ENCODE measurements at places on chromosomes 13 and 19.
A peak's percentile ranks its signal among the peaks of the same experiment; 100 is the strongest.

DNA sequence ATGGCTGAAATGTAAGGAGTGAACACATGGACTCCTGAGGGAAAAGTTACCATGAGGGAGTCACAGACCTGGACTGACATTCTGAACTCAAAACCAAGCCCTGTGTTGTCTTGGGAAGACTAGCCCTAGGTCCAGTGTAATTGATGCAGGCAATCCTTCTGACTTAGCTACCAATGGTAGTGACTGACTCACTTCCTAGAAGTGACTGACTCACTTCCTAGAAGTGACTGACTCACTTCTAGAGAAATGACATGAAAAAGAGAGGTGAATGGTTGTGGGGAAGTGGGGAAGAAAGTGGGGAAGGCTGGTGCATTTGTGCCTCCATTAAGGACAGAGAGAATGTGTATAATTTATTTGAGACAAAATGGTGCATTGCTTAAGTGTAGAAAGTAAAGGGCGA lies 49.9 kb downstream of the EDNRB start:
- no peak for DNase-seq

- DNase-seq, result no peak
These were observed 16.2 kb downstream of the PLPP2 start for GRCh38 chr19:275000-275399.

DNA sequence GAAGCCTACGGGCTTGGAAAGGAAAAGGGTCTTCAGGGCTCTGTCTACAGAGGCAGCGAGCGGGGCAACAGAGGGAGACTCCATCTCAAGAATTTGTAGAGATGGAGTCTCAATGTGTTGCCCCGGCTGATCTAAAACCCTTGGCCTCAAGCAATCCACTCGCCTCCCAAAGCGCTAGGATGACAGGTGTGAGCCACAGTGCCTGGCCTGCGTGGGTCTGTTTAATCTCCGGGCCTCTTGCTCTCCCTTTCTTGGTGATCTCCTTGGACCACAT lies 8.1 kb downstream of the RPS9 start:
- peak; percentile 22 for DNase-seq

DNA sequence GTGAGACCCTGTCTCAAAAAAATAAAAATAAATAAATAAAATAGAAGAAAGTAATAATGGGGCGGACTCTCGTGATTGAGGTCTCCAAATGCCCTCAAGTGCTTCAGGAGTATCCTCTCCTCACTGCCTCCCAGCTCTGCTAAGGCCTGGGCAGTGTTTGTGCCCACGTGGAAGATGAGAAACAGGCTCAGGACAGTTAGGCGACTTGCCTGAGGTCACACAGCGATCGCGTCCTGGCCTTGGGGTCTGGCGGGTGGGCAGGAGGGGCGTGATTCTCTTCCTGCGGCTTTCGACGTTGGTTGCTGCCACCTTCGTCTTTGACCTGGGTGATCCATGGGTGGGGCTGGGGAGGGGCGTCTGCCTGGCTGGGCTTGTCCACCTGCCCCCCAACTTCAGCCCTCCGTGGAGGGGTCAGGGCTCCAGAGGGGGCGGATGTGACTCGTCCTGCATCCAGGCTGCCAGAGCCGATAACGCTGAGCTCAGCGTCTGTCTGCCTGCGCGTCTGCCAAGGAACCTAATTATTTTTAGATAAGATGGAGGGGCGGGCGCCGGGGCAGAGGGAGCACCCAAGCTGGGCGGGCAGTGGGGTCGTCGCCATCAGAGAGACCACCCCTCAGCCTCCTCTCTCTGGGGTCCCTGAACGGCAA lies 56.9 kb downstream of the NFIC start:
- peak; percentile 37 for DNase-seq

DNA sequence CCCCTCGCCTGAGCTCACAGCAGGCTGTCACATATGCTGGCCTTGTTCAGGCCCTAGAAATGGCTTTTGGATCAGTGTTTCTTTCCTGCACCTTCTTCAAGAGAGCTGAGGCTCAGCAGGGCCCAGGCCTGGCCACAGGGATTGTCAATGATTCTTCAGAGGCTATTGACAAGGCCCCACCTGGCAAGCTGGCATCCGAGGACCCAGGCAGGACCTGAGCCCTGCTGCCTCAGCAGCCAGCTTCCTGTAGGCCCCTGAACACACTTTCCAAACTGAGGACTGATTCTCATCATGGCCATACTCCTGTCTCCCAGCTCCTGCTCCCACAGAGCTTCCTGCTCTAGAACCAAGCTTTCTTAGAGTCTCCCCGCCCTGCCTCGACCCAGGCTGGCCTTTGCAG lies 136.8 kb downstream of the UQCRFS1 start:
- DNase-seq, result no peak

DNA sequence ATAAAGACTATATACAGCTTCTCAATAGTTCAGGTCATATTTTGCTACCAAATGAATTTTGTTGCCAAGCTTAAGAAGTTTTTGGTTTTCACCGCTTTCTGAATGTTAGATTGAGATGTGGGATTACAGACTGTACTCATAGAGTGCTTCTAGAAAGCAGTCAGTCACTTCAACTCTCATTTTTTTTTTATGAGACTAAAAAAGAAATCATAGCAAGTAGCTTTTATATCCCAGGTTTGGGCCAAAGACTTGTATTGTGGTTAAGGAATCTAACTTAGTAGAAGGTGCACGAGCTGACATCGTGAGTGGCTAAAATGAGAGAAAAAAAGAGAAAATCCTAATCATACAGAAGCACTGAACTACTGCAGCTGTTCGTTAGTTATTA lies 2.2 kb upstream of the USPL1 start:
- DNase-seq, result peak; percentile 28

DNA sequence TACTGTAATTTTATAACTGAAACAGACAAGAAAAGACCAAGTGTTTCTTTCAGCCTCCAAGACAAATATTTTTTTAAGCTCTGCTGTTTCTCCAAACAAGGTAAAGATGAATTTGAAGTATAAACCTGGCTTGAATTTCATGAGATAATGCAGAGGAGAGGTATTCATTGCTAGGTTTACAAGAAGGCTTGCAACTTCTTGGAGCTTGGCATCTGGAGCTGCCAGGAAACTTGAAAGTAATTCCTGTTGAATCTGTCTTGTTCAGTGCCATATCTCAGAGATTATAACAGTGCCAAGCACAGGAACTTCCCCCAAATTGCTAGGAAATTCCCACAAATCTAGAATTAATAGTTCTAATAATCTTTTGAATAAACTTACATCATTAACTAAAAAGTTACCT lies 70.9 kb downstream of the CDK8 start:
- peak; percentile 10 for DNase-seq

DNA sequence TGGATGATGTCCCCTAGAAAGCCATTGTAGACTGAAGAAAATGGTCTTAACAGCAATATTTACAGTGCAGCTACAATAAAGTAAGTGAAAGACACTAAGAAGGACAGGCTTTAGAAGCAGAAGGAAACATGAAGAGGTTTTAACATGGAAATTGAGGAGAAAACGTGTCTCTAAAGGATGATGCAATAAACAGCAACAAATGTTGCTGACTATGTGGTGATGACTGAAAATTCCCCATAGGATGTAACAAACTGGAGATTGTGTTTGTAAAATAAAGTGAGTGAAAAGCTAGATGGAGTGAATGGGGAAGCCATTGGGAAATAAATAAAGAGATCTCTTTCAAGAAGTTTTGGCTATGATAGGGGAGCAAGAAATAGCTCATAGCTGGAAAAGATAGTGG lies 186.7 kb upstream of the IPO5 start:
- peak; percentile 10 for DNase-seq

DNA sequence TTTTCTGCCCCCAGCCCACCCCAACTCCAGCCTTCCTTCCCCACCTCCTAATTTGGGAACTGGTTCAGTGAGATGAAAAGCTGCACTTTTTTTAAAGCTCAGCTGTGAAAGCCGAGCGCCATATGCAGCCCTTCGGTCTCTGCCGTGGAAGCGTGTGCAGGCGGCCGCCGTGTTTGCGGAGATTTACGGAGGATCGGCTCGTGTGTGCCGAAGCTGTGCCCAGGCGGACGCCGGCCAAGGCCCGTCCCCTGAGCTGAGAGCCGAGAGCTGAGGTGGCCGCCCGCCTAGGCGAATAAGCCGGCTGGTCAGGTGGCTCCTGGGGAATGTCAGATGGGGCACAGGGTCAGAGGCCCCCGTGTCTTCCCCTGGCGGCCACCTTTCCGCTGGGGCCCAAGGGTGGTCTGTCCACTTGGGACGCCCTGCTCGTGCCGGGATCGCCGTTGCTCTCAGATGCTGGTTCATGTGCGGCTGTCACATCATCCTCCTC lies 78.7 kb downstream of the ZNF536 start:
- DNase-seq, result no peak

DNA sequence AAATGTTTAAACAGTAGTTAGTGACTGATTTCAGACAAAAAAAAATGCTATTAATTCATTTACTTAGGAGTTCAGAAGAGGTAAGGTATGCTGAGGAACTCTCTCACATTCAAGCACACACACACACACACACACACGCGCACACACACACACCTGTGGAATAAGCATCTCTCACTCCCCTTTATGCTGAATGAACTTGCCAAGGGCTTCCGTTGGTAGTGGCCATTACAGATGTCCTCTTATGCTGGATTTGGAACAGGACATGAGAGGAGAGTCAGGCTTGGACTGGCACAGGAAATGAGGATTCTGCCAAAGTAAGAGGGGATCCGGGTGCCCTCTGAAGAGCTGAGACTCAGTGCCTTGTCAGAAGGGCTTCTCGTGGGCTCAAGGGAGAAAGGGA lies 463.4 kb upstream of the MIR17HG start:
- DNase-seq, result no peak

DNA sequence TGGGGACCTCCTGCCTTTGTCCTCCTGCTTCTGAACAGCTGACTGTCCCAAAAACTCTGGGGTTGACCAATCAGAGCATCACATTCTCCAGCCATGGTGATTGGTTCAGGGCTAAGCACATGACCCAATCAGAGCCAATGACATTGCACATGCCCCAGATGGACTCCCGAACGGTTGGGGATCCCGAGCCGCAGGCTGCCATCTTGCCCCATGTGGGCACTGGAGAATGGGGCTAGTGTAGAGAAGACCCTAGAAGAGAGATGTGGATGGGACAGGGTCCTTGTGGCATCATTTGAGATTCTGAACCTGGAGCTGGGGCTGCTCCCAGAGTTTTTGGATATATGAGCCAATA lies 31.3 kb upstream of the PEPD start:
- no peak for DNase-seq

DNA sequence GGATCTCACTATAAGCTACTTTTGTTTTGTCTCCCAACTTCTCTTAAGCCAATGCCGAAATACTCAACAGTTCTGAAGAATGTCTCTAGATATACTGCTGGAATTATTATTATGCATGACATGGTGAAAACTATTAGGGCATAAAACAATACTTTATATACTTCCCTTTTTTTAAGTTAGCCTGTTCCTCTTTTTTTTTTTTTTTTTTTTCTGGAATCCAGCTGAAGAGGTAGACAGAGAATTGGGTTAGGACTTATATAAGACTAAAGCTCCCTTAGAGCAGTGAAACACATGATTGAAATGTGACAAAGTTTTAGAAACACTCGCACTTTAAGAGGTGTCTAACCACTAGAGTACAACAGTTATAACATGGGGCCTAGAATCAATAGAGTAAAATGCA lies 850.9 kb upstream of the PCDH9 start:
- DNase-seq, result no peak

- DNase-seq, result peak; percentile 0
These were observed 429.0 kb upstream of the MIR17HG start for GRCh38 chr13:90918536-90918935.

DNA sequence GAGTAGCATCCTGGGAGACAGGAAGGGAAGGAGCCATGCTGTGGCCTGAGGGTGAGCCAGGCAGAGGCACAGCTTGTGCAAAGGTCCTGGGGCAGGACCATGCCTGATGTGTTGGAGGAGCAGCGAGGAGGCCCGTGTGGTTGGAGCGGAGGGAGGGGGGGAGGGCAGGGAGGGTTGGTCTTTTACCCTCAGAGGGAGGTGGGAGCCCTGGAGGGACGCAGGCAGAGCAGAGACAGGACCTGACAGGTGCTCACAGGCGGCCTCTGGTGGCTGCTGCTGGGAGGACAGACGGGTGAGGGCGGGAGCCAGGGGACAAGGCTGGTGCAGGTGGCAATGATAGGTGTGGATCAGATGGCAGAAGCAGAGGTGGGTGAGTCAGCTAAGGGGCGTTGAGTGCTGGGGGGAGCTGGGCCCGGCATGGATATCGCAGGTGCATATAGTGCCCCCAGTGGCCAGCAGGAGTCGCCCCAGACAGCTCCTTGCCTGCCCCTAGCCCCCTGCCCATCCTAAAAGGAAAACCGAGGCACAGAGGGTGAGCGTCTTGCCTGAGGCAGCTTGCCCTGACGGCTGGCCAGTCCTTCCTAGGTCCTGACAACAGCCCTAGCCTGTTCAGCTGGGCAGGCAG lies 9.8 kb upstream of the GNA15 start:
- DNase-seq, result peak; percentile 24

- DNase-seq, result no peak
These were observed 3.5 kb downstream of the FFAR2 start for GRCh38 chr19:35451338-35452096.

- no peak for DNase-seq
These were observed 14.4 kb upstream of the RUBCNL start for GRCh38 chr13:46401432-46401831.

DNA sequence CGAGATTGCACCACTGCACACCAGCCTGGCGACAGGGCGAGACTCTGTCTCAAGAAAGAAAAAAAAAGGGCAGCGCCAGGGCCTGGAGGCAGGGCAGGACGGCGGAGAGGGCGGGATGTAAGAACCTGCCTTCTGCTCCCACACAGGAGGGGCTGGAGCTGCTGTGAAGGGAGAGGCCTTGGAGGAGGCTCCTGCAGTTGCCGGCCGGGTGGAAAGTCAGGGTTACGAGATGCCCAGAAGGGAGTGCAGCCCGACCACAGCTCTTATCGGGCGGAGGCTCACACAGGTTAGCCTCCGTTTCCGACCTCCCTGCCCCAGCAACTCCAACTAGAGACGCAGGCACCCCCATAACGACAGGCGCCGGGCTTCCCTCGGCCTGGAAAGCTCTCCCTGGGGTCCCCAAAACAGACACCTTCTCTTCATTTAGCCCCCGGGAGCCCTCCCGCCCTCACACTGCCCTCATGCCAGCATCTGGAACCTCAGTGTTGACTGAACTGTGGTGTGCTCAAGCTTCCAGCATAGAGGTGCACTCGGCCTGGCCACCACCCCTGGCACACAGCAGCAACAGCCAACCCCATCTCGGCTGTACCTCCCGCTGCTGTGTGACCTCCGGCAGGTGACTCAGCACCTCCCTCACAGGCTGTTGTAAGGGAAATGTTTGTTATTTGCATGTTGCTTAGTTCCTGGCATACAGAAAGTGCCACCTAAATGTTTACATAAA lies 1.4 kb downstream of the PLPP2 start:
- no peak for DNase-seq

All from fibroblast of the aortic adventitia (primary cell).